Stimulated activated CD8-positive, alpha-beta memory T cell treated with anti-CD3 and anti-CD28 coated beads, Interleukin-4, amount 100 ng/mL, for 4 hours (primary cell): ENCODE measurements at places on chromosomes 2 and 18.

GRCh38 chr18:79484661-79485621 lies 89.2 kb downstream of the NFATC1 start:
- no peak for DNase-seq

DNA sequence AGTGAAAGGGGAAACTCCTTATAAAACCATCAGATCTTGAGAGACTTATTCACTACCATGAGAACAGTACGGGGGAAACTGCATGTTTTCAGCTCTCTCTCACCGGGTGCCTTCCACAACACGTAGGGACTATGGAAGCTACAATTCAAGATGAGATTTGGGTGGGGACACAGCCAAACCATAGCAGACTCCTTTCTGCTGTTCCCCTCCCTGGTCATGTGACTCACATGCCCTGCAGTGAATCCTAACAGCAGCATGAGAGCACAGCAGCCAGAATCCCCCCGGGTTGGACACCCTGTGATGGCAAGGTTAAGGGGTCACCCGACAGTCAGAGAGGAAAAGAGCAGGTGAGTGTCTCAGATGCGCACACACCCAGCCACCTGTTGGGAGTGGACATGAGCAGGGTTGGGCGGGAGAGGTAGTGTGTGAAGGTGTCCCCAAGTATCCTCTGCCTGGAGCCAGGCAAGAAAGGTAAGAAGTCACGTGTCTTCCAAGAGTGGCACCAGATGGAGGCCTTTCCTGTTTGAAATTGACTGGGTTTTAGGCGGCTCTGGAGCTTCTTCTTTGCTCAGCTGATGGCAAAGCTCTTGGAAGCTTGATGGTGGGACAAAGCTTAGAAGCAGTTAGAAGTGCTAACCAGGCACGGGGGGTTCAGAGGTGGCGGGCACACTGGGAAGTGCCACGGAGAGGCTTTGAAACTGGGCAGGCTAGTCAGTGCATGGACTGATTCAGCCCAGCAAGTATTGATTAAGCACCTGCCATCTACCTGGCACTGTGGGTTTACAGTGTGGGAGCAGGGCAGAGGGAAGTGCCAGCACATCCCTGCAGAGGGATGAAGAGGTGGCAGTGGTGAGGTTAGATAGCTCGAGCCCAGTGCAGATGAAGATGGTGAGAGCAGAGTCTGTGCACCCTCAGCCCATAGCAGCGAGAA lies 68.7 kb downstream of the RHOB start:
- DNase-seq = no peak

GRCh38 chr18:51361130-51361860 lies 163.8 kb upstream of the MEX3C start:
- DNase-seq = no peak

- no peak for DNase-seq
Observed at GRCh38 chr2:239230318-239231052, 170.3 kb downstream of the HDAC4 start.

- no peak for DNase-seq
Observed at GRCh38 chr2:26938399-26939118, 31.9 kb upstream of the MAPRE3 start.

DNA sequence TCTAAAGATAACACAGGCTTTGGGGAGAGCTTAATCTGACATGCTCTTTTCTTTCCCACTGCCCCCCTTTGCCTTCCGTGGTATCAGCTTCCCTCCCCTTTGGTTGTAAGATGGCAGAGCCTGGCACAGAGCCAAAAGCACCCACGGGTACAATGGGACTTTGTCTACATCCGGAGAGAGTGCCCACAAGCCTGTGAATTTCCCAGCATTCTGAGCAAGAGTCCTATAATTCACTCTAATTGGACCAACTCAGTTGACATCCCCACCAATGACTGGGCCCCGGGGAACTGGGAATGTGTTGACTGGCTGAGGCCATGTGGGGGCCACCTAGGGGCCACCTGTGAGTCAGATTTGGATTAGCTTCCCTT lies 20.1 kb upstream of the C2orf72 start:
- DNase-seq = no peak

DNA sequence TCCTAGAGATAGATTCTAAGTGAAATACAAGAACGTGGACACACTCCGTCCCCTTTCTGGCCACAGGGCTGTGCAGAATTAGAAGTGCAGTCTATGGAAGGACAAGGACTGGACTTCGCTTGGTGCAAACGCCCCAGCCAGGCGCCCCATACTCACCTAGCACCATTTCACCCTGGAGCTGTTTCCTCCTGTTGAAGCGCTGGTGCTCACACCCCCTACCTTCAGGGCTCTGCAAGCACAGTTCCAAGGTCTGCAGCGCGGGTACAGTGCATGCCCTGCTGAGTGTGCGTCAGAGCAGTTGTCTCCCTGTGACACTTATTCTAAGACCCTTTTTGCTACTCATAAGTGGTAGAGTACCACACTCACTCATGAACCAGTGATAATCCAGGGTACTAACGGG lies 3.0 kb downstream of the HPCAL1 start:
- DNase-seq = no peak

- DNase-seq = no peak
Observed at GRCh38 chr18:32386471-32386870, 84.2 kb downstream of the GAREM1 start.

DNA sequence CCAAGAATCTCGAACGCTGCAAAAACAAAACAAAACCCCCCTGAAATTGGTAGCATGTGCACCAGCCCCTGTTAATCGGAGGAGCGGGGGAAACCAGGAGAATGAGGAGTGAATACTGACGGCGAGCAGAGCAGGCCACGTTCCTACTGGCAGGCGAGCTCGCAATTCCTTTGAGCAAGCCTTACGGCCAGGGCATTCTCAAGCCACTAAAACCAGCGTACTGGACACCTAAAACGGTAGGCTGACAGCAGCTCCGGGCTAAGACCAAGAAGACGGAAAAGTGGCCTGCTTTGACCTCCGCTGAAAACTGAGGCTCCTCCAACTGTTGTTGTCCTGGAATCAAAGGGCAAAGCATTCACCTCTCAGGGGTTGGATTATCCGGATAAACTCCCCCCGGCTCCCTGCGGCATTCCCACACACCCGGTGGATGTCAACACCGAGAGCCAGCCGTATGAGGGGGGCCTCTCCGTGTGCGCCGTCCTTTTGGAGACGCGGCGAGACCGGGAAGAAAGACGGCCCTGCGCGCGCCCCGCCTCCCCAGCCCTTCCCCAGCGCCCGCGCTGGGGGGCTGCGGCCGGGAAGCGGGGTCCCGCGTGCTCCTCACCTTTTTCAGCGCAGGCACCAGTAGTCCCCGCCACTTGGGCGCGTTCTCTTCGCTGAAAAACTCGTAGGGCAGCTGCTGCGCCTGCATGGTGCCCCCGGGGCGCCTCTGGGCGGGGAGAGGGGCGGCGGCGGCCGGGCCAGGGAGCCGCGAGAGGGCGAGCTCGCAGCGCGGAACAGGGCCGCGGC lies 925 bp downstream of the SOS1 start:
- DNase-seq = peak; percentile 34

DNA sequence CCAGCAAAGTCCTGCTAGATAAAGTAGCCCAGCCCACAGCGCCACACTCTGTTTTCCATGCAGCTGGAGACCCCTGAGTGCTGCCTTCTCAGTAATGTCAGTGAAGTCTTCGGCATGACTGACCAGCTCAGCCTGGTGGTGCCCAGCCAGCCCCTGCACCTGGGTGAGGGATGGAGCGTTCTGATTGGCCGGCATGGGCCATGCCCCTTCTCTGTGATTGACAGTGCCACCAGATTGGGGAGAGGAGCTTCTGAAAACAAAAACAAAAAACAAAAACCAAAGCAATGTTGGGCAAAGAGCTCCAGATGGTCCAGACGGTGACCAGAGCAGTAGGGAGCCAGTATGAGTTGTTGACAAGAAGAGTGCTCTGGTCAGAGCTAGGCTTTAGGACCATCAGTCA lies 122.6 kb downstream of the DYSF start:
- DNase-seq = no peak

DNA sequence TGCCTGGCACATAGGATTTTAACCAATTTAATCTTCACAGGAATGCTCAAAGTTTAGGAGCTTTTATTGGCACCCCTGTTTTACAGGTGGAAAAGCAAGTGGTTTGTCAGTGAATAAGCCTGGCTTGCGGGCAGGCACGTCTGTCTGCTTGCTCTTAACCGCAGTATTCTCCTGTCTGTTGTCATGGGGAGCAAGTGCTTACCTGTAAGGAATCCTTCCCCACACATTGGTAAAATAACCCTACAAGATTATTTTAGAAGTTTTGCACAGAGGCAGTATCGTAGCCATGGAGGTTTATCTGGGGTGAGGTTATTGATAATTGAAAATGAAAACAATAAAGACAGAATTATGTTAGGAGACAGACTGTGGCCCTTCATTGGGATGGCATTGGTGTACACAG lies 174.9 kb downstream of the AGAP1 start:
- DNase-seq = no peak

- DNase-seq = no peak
Observed at GRCh38 chr18:59960272-59960671, 60.5 kb downstream of the PMAIP1 start.
